Muscle of leg (tissue), 16 donors: ENCODE measurements at places on chromosomes 13 and 19. TPM values are rescaled to one million over a fixed set of nuclear protein-coding genes. Genes with fewer than 3 reads are reported as not detected.

The LILRA1 gene
- total RNA-seq: 0.31 TPM

The RINL gene
- total RNA-seq: 10.7 TPM

- no peak for DNase-seq
These were observed 243.3 kb upstream of the STARD13 start for GRCh38 chr13:33528896-33529295.

GRCh38 chr19:3990815-3991117, 5.5 kb upstream of the EEF2 start:
- DNase-seq: no peak
